Aortic smooth muscle cell (primary cell): ENCODE measurements at places on chromosomes 1 and 21. TPM values are rescaled to one million over a fixed set of nuclear protein-coding genes. Genes with fewer than 3 reads are reported as not detected.

The SLFNL1 gene
- 0.25 and 0.26 TPM in 2 replicates for total RNA-seq

The CFHR5 gene
- total RNA-seq = not detected in 2 replicates

The NES gene
- 124 and 159 TPM in 2 replicates for total RNA-seq

The CDK18 gene
- total RNA-seq = 0.26 and 0.31 TPM in 2 replicates

The KCND3 gene
- total RNA-seq = under 0.01 and 0.26 TPM in 2 replicates

The CCDC30 gene
- 1.2 and 2.8 TPM in 2 replicates for total RNA-seq

The COL16A1 gene
- total RNA-seq = 48.1 and 59.5 TPM in 2 replicates

The TMEM183A gene
- total RNA-seq = 63.8 and 71.7 TPM in 2 replicates

The ADAMTS1 gene
- 1,477 and 2,026 TPM in 2 replicates for total RNA-seq

The NASP gene
- 33.4 and 51.8 TPM in 2 replicates for total RNA-seq

The SPATA1 gene
- total RNA-seq = 0.92 and 0.93 TPM in 2 replicates

The TFF3 gene
- total RNA-seq = 0.68 TPM in 1 of 2 replicates, not detected in the other

The SLC30A2 gene
- total RNA-seq = not detected in 2 replicates

The GNG4 gene
- total RNA-seq = not detected in 2 replicates

The INSRR gene
- total RNA-seq = under 0.01 TPM in 1 of 2 replicates, not detected in the other

The TBX19 gene
- total RNA-seq = 0.53 and 0.75 TPM in 2 replicates

The KRTAP12-2 gene
- not detected in 2 replicates for total RNA-seq

The AMY1C gene
- total RNA-seq = not detected in 2 replicates

The SNAP47 gene
- 37.9 and 41.5 TPM in 2 replicates for total RNA-seq
